ENCODE measurements at places on chromosomes 1 and 21. TPM values are rescaled to one million over a fixed set of nuclear protein-coding genes. Genes with fewer than 3 reads are reported as not detected.

The UMODL1 gene
- polyA plus RNA-seq, result 0.39 TPM

The SIKE1 gene
- polyA plus RNA-seq, result 21.2 TPM

The GJA5 gene
- polyA plus RNA-seq, result 36.4 TPM

The IFNLR1 gene
- polyA plus RNA-seq, result 1.6 TPM

The PDZK1 gene
- polyA plus RNA-seq, result 659 TPM

The BEND5 gene
- polyA plus RNA-seq, result 27.1 TPM

The ITPKB gene
- 20.2 TPM for polyA plus RNA-seq

The MIA3 gene
- polyA plus RNA-seq, result 19.1 TPM

The DMBX1 gene
- not detected for polyA plus RNA-seq

The S100A3 gene
- polyA plus RNA-seq, result 2.5 TPM

The BNIPL gene
- 3.1 TPM for polyA plus RNA-seq

The TIE1 gene
- 15.0 TPM for polyA plus RNA-seq

The NBPF8 gene
- 2.4 TPM for polyA plus RNA-seq

DNA sequence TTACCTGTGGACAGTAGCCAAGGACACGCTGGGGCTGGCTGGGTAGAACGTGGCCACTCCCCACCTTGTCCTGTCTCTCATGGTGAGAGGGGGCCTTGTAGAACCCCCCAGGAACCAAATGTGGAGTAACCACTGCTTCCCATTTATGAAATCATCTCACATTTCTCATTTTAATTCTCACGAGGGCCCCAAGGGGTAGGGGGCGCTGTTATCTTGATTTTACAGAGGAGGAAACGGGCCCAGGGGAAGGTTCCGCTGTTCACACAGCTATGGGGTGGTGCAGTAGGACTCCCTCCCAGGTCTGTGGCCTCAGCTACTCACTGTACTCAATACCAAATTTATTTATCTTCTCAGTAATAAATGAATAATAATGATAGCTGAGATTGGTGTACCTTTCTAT, 5.5 kb downstream of the SMPDL3B start:
- DNase-seq, result no peak

GRCh38 chr1:221874285-221875003, 132.6 kb upstream of the DUSP10 start:
- no peak for DNase-seq

DNA sequence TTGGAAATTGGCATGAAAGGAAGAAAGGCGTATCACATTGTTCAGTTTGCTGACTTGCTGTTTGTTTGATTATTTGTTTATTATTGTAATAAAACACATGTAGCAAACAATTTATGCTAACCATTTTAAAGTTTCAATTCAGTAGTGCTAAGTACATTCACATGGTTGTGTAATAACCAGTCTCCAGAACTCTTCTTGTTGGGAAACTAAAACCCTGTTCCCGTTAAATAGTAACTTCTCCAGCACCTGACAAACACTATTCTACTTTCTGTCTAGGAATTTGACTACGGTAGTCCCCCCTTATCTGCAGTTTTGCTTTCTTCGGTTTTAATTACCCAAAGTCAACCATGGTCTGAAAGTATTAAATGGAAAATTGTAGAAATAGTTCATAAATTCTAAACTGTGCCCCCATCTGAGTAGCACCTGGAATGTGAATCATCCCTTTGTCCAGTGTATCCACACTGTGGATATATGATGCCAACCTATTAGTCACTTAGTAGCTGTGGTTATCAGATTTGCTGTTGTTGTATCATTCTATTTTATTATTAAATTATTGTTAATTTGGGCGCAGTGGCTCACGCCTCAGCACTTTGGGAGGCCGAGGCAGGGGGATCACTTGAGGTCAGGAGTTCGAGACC, 5.5 kb downstream of the MORC3 start:
- no peak for DNase-seq

DNA sequence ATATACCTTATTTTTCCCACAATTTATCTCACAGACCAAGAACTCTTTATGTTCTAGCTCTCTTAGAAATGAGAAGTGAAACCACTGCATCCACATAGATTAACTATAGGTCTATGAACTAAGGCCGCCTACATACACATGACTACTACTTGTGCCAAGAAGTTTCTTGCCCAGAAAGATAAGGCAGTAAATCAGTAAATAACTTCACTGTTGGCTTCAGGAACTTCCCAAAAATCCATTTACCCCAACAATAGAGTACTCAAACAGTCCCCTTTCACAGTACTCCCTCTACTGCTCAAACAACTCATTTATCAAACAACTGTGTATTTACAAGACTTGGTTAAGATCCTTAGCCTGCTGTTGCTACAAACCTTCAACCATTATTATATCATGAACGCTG, 96.5 kb downstream of the NME7 start:
- DNase-seq, result no peak

DNA sequence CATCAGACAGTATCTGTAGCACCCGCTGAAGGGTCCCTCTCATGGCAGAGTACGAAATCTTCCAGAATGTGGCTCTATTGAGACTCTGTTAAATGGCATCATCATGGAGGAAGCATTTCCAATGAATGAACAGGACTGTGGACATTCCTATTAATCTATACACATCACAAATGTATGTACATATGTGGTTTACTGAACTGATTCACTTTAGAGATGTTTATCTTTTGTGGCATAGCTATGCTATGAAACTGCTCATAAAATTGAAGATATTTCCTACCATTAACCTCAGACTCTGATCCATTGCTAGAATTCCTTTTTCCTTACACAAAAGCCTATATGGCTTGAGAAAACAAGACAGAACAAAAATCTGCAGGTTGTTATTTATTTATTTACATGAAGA, 259.6 kb upstream of the RRP15 start:
- DNase-seq, result no peak

DNA sequence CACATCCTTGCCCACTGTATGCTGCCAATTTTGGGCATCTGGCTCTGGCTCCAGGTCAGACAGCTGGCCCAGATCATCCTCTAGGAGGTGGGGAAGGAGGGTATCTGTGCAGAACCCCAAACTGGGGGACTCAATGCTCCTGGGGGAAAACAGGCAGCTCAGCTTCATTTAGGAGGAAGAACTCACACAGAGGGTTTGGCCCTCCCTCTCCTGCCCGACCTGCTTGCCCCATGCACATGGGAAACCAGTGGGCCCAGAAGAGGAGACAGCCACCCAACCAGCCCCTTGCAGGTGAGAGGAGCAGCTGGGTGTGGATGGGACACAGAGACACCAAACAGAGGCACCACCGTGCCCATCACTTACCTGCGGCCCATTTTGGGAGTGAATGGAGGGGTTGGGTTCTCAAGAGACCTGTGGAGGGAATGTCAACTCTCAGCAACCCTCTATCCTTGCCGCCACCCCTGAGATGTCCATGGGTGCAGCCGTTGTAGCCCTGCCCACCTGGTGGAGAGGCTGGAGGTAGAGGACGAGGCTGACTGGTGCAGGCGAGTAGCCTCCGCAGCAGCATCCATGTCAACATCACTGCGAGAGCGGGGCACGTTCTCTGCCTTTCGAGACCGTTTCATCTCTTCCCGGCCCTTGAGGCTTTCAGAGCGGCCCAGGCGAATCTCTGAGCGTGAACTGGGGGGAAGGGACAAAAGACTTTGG, 27.5 kb downstream of the LRRC71 start:
- no peak for DNase-seq

DNA sequence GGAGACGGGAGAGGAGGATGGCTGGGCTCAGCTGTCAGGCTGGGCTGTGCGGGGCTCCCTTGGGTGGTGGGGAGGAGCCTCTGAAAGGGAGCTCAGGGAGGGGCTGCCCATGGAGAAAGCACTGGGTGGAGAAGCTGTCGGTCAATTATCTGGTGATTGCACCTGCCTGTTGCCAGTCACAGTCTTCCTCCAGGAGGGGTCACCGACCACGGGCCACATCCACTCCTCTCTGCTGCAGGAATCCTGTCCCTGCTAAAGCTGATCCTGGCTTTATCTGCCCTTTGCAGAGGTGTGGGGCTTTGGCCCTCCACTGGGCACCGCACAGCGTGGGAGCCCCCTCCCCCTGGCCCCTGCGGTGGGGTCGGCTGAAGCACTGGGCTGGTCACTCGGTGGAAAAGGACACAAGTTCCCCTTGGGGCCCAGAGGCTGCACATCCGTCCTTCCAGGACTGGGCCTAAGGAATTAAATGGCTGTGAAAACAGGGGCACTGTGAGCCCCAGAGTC, 21.8 kb upstream of the COL18A1 start:
- peak; percentile 37 for DNase-seq

- no peak for DNase-seq
Observed at GRCh38 chr21:14545906-14546480, at the start of gene SAMSN1. Gene SAMSN1, minus strand, starts transcription at chr21:14546315. Its CDS starts 54 bp downstream, at chr21:14546261.

DNA sequence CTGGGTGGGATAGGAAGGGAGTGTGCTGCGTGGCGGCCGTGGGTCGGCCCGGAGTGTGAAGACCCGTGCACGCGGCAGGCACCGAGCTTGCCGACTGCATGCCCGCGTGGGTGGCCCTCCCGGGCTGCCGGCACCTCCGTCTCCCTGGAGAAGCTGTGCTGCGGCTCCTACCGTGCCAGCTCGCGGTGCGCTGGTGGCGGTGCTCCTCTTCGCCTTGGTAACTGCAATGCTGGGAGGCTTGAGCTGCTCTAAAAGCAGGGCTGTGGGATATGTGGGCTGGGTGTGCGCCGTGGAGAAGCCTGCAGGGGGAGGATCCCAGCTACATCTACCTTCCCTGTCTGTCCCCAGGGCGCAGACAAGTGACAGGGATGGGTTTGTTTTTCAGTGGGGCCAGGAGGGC, 2.4 kb downstream of the GABRD start:
- DNase-seq, result no peak

GRCh38 chr1:245110406-245110805, 44.4 kb upstream of the KIF26B start:
- DNase-seq, result no peak

- DNase-seq, result no peak
Observed at GRCh38 chr21:29671728-29672127, 268.1 kb downstream of the GRIK1 start.

GRCh38 chr1:168159251-168159650, 19.5 kb upstream of the TIPRL start:
- DNase-seq, result no peak

GRCh38 chr1:162172311-162173102, 103.0 kb downstream of the NOS1AP start:
- no peak for DNase-seq

DNA sequence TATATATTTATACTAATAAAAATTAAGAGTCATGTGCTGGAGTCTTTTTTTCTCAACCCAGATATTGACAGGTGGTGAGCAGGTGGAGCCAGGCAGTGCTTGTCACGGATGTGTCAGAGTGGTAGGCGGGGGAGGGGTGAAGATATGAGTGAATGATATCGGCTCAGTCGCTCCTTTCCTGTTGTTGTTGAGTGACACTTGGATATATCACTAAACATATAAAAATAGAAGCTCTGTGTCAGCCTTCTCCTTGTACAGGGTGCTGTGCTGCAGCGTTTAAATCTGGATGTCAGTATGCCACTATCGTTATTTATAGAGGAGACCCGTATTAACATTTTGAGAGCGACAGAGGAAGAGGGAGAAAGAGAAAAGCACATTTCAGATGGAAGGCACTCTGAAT, 339.6 kb downstream of the NUF2 start:
- DNase-seq, result no peak

DNA sequence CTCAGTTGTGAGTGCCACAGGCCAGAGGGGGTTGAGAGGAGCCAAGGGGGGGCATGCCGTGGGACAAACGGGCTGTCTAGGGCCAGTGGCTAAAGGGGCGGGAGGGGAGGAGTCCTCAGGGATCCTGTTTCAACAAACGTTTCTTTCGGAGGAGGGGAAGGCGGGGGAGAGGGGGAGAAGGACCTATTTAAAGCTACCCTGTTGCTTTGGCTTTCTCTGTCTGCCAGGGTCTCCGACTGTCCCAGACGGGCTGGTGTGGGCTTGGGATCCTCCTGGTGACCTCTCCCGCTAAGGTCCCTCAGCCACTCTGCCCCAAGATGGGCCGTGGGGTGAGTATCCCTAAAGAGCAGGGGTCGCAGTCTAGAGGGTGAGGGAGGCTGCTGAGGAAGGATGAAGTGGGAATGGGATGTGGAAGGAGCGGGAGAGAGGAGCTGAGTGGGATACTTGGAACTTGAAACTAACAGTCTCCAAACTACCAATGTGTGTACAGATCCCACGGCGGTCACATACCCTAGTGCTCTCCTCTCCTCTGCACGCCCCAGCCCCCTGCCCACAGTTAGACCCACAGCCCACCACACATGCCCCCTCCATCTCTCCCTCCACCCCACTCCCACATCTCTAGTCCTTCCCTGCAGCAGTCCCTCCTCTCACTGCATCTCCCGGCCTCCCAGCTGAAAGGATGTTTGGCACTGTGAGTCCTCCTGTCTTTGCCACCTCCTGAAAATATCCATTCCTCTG, at the start of gene ATP1A2:
Gene ATP1A2 (plus strand): TSS at position 215 of the 738 bp plus-strand sequence. CDS start 103 bp downstream, at position 318.
- DNase-seq, result peak; percentile 78

GRCh38 chr1:23793018-23793781, 2.3 kb downstream of the LYPLA2 start:
- peak; percentile 30 for DNase-seq

DNA sequence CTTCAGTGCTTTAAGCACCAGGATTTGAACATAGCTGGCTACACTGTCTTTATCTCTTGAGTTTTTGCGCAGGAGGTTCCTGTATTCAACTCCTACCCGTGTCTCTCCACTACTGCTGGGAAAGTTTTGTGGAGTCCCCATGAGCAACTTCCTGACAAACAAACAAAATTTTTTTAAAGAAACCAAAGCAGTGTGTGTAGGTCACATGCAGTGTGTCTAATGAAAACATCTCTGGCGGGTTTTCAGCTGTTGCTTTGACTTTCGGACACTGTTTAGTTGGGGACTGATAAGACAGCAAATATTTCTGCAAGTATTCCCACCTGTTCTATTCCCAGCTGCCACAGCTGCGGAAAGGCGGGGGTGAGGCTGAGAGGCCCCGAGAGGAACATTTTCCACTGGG, 2.0 kb downstream of the PSEN2 start:
- peak; percentile 46 for DNase-seq

- no peak for DNase-seq
Observed at GRCh38 chr1:204859861-204860267, 10.8 kb upstream of the NFASC start.

DNA sequence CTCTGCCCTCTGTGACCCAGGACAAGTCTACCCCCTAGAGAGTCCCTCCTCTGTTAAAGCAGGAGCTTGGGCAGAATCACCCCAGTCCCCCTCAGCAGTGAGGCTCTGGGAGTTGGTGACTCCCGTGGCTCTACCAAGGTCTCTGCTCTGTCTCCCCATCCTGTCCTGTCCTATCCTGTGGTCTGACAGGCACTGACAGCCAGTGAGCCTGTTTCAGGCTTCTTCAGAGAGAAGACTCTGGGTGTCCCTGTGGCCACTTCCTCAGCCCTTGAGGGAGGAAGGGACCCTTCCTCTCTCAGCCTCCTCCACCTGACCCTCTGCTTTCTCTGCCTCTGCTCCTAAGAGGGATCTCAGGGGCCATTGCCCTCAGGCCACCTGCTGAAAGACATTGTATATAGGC, 148.7 kb downstream of the FCRL5 start:
- no peak for DNase-seq

DNA sequence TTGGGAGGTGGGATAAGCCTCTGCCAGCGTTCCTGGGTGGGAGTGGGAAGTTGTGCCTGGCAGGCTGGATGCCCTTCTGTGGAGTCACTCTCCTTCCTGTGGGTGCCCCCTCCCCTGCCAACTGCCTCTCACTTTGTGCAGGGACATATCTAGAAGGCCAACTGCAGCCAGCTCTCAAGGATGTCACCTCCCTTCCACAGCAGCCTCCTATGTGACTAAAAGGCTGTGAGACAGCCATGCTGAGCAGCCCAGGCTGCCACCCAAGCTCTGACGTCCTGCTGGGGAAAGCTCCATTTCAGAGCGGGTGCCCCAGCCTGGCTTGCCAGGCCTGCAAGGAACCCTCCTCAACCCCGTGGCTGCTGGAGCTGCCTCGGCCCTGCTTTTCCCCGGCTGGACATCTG, 19.6 kb upstream of the SLC26A9 start:
- no peak for DNase-seq

Data from kidney (tissue), 22 donors.